ENCODE measurements at places on chromosomes 16 and 17. TPM values are rescaled to one million over a fixed set of nuclear protein-coding genes. Genes with fewer than 3 reads are reported as not detected.

Gene COPRS
- 69.8 TPM for total RNA-seq

Gene SEPTIN12
- not detected for total RNA-seq

- DNase-seq = no peak
Measured at GRCh38 chr16:83799336-83799735, 8.4 kb upstream of the HSBP1 start.

DNA sequence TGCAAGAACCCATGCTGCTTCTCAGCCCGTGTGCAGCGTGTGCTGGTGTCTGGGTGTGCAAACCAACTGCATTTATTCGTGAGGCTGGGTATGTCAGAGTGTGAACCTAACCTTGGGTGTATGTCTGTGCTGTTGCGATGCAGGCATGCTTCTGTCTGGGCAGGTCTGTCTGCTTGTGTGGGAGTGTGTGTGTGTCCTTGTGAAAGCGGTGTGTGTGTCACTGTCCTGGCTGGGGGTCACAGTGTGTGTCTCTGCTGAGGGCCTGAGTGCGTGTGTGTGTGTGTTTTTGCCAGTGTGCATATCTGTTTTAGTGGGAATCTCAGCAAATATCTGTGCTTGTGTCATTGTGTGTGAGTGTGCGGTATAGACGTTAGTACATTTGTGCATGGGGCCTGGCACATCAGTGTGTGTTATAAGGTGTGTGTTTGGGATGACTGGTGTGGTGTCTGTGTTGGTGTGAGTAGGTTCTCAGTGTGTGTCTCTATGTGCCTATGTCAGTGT lies 121.8 kb downstream of the CYLD start:
- no peak for DNase-seq

Measured in activated naive CD8-positive, alpha-beta T cell treated with anti-CD3 and anti-CD28 coated beads for 36 hours (primary cell).